ENCODE measurements at places on chromosomes 16 and 17.

DNA sequence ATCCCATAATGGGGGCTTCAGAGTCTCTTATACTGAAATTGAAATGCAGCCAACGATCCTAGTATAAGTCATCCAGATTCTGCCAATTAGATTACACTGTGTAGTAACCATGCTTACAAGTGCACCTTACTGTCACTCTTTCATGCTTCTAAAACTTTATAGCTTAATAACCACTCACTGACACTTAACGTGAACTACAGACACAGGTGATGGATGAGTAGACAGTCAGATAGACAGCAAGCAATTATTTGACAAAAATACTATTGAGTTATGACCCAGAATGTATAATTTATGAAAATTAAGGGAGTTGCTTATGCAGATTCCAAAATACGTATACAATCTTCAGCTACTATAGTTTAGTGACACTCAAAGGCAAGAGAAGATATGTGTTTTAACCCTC lies 6.3 kb downstream of the CDH8 start:
- DNase-seq = no peak

DNA sequence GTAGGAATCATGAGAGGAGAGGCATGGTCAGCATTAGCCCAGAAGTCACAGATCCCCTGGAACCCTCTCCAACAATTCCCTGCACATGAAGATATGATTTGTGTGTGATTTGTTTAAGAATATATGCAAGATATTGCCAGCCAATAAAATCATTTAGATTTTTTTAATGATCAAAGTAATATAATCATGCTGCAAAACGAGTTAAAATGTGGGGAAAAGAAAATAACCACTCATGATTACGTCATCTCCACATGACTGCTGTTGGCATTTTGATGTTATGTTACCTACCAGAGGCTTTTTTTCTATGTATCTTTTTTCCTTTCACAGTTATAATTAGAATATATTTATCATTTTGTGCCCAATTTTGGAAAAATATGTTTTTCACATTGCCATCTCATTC lies 22.4 kb downstream of the SLC35G3 start:
- no peak for DNase-seq

DNA sequence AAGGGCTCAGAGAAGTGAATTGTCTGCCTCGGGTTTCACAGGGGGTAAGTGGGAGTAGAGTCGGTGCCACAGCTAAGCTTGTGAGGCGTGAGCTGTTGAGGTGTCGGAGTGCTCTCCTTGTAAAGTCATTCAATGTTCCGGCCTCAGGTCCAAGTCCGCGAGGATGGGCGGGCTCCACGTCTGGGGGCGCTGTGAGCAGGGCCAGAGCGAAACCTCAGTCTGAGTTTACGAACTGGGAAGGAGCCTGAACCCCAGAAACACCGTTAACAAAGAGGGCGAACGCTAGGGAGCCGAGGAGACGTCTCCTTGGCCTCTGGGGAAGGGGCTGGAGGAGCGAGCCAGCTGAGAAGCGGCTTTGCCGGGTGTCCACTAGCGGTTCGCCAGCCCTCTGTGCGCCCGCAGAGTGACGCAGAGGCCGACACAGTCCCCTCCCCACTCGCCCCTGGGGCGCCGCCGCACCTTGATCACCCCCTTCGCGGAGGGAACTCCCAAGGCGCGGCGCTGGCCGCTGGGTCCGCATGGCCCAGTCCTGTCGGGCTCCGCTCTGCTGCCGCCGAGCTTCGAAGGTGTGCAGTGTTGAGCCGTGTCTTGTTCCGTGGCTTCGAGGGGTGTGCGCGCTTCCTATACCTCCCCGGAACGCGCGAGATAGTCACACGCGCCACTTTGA lies 4.9 kb downstream of the IRX3 start:
- no peak for DNase-seq

DNA sequence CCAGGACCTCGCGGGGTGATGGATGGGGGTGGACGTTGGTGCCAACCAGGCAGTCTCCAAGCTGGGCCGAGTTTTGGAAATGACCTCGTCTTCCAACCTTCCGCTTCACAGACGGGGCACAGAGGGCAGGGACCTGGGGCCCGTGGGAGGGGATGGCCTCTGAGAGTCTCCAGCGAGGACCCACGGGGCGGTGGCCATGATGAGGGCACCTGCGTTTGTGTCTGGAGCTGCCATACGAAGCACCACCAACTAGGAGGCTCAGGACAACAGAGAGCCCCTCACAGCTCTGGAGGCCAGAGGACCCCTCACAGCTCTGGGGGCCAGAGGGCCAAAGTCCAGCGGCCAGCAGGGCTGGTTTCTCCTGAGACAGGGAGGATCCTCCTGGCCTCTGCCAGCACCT lies 26.5 kb downstream of the SOX8 start:
- no peak for DNase-seq

DNA sequence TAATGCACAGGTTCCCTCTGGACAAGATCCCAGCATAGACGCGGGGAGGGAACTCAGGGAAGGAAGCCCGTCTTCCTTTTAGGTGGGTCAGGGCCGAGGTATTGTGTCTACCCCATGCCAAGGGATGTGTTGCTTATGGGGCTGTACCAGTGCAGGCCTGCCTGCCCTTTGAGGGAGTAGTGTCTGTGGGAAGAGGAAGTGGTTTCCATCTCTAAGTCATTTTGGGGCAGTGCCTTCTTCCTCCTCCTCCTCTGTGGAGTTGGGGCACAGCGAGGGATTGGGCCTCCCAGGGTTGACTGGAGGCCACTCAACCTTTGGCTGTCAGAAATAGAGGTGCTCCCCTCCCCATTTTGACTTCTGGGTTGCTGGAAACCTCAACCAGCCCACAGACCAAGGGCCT lies 26.5 kb downstream of the GJD3 start:
- DNase-seq = no peak

Data from D721Med (cell line).